ENCODE measurements at places on chromosomes 12 and 14. TPM values are rescaled to one million over a fixed set of nuclear protein-coding genes. Genes with fewer than 3 reads are reported as not detected.

The RNASE3 gene
- total RNA-seq = not detected

The RNASE12 gene
- not detected for total RNA-seq

The CCDC177 gene
- total RNA-seq = 0.05 TPM

The PTHLH gene
- not detected for total RNA-seq

The MIPOL1 gene
- total RNA-seq = not detected

The CLEC9A gene
- total RNA-seq = not detected

The NAV3 gene
- total RNA-seq = not detected

The SAMD15 gene
- 0.28 TPM for total RNA-seq

The SETD1B gene
- 29.2 TPM for total RNA-seq

The CCDC196 gene
- not detected for total RNA-seq

The RIPK3 gene
- 12.0 TPM for total RNA-seq

The RNF212B gene
- total RNA-seq = not detected

The MYH6 gene
- 0.17 TPM for total RNA-seq

The RHEBL1 gene
- total RNA-seq = 11.8 TPM

The FIGNL2 gene
- 0.33 TPM for total RNA-seq

The TAS2R19 gene
- 3.9 TPM for total RNA-seq
